ENCODE measurements at places on chromosomes 2 and 18. TPM values are rescaled to one million over a fixed set of nuclear protein-coding genes. Genes with fewer than 3 reads are reported as not detected.

DNA sequence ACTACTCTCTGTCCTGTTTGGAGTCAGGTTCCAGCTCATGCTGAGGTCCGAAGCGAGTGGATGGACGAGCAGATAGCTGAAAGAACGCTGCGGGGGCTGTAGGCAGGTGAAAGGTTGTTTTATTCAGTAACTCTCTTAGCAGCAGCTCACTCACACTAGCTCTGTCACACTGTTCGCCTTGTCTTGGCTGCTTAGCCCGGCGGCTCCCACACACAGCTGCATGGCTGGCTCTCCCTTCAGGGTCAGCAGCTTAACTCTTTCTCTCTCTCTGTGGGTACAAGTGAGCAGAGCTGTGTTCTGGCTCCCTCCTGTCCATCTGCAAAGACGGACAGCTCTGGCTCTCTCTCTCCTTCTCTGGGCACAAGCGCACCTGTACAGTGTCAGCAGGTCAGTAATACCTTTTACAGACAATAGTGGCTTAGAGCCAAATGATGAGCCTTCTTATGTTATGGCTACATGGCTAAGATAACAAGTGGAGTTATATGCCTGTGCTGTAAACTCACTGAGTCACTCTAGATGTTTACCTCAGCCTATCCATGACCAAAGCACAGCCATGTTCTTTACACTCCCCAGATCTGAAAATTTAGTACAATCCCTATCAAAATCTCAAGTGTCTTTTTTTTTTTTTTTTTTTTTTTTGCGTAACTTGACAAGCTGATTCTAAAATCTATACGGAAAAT, 149.3 kb downstream of the GALNT1 start:
- DNase-seq: no peak

DNA sequence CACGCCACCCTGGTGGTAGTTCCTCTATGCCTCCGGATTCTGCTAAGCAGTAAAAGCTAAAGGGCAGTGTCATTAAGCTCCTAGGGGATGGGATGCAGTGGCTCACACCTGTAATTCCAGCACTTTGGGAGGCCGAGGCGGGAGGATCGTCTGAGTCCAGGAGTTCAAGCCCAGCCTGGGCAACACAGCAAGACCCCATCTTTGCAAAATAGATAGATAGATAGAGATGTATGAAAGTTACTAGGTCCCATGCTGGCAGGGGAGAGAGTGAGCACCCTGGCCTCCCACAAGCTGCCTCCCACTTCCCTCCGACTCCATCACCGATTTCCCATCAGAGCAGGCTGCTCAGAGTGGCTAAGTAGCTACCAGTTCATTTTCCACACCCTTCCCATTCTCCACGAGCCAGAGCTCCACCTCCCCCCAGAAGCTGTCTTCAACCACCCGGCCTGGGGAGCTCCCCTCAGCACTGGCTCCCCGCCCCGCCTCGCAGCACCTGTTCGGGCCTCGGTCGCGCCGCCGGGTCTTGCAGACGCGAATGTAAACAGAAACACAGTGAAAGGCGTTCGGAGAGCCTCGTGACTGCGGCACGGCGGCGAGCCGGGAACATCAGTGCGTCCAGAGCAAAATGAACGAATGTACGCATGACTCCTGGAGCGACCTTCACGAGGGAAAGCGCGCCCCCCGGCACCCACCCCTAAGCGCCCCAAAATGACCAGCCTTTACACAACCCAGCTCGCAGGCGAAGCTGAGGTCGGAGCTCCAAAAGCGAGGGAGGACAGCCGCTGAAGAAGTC, 598 bp upstream of the CEP68 start:
- DNase-seq: no peak

GRCh38 chr2:46306330-46306751, 9.1 kb downstream of the EPAS1 start:
- no peak for DNase-seq

DNA sequence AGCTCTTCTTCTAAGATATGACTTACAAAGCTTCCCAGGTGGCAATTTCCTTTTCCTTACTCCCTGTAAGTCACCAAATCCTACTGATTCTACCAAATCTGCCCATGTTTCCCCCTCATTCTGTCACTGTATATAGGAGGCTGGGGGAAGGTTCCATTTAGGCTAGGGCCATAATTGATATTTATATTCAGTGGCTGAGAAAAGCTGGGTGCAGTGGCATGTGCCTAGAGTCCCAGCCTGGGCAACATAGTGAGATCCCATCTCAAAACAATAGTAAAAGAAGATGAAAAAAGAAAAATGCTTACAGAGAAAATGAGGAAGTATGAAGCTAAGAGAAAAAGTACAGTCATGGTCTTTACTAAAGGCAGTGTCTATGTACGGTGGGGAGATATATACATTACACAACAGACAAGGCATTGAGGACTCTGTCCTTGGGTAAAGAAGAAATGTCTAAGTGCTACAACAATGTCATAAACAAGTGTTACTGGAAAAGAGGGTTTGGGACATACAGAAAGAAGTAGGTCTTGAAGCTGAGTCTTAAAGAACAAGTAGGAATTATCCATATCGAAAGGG, 4.8 kb downstream of the CWC22 start:
- no peak for DNase-seq

GRCh38 chr2:25349397-25349796, 7.7 kb upstream of the DNMT3A start:
- DNase-seq: no peak

DNA sequence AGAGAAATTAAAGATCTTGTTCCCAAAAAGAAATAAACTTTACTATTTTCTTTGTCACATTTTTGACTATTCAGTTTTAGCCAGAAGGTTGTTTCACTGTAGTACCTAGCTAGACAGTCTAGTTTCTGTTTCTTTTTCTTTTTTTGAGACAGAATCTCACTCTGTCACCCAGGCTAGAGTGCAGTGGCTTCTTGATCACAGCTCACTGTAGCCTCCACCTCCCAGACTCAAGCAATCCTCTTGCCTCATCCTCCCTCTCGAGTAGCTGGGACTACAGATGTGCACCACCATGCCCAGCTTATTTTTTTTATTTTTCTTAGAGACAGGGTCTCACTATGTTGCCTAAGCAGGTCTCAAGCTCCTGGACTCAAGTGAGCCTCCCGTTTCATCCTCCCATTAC, 2.2 kb downstream of the RBM45 start:
- no peak for DNase-seq

- no peak for DNase-seq
Measured at GRCh38 chr18:22285361-22286140, 116.2 kb downstream of the GATA6 start.

DNA sequence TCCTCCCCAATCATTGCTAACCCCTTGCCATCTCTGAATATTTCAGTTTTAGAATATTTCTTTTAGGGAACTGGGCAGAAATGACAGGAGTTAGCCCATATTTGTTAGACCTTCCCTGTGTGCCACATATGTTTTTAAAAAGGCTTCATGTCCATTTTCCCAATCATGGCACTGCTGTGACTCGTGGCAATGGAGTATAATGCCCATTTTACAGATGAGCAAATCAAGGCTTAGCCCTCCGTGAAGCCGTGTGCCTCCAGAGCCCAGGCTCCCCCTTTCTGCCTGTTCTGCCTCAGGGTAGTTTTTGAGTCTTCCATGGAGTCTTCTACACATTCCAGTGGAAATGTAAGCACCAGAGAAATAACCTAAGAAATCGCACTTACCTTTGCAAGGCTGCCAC, 130.1 kb downstream of the KCTD1 start:
- DNase-seq: no peak

DNA sequence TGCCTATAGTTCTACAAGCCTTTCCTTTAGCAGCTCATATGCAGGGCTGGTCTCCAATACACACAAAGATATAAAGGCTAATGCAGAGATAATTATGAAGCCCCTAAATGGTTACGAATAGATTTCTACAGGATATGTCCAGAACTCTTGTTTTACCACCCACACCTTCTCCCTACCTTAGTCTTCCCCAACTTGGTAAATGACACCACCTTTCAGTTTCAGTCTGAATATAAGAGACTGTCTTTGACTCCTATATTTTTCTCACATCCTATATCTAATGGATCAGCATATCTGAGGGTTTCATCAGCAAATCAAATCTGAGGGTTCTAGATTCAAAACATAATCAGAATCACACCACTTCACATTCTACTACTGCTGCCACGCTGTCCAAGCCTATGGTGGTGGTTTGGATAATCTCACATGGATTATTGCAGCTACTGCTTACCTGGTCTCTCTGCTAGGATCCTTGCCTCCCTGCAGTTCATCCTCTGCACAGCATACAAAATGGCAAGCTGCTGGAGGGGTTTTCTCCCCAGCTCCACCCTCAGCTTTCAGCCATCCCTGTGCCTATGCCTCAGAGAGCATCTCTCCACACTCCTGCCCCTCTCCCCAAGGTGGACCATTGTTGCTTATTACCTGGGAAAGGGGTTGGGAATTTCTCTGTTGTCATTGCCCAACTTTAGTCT, 178.0 kb upstream of the SPOPL start:
- no peak for DNase-seq

GRCh38 chr2:241295326-241296095, 20.0 kb downstream of the HDLBP start:
- DNase-seq: no peak

DNA sequence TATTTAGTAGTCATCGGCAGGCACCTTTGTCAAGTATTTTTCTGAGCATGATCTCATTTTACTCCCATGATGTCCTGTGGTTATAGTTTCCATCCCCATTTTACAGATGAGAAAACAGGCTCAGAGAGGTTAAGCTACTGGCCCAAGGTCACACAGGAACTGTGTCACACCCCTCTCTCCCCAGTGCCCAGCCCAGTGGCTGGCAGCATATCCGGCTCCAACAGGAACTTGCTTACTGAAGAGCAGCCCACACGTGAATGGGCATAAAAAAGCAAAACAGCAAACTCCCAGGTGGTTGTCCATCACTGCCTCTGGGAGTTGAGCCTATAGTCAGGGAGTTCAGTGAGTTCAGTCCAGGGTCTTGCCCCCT, 8.3 kb upstream of the KLF11 start:
- DNase-seq: no peak

- DNase-seq: no peak
Measured at GRCh38 chr2:119149611-119150010, 8.9 kb downstream of the C1QL2 start.

DNA sequence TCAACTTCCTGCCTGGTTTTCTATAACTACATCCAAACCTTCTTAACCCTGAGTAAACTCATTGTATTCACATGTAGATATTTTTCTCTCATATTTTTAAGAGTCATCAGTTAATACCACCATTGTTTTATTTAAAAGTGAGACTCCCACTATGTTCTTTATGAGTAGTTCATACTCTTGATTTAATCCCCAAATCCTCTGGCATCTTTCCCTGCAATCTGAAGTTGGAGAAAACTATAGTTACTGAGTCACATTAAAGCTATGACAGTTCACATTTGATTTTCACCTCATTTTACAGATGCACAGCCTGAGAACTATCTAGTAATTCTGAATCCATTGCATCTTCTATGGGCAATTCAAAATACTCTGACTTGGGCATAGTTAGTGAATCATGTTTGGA, 1358.7 kb upstream of the NRXN1 start:
- no peak for DNase-seq

GRCh38 chr18:51150113-51150700, 47.3 kb downstream of the MEX3C start:
- DNase-seq: no peak

DNA sequence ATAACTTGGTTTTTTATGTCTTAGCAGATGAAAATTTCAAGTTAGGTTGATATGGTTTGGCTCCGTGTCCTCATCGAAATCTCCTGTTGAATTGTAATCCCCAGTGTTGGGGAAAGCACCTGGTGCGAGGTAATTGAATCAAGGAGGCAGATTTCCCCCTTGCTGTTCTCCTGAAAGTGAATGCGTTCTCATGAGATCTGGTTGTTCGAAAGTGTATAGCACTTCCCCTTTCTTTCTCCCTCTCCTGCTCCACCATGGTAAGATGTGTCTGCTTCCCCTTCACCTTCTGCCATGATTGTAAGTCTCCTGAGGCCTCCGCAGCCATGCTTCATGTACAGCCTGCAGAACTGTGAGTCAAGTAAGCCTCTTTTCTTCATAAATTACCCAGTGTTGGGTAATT, 242.1 kb upstream of the TNP1 start:
- DNase-seq: no peak

GRCh38 chr2:201769666-201770373, 10.9 kb downstream of the ALS2 start:
- DNase-seq: no peak

The CCDC148 gene
- polyA plus RNA-seq: 7.4 TPM

The PLGLB1 gene
- 14.2 TPM for polyA plus RNA-seq

The KIAA2012 gene
- polyA plus RNA-seq: 0.11 TPM

The ASXL3 gene
- 6.6 TPM for polyA plus RNA-seq

The SRD5A2 gene
- polyA plus RNA-seq: 0.07 TPM

The SEMA4F gene
- 8.1 TPM for polyA plus RNA-seq

The PNPT1 gene
- polyA plus RNA-seq: 26.0 TPM

The ANKRD53 gene
- 0.47 TPM for polyA plus RNA-seq

The HRH4 gene
- polyA plus RNA-seq: 0.20 TPM
